Brain (organoid and tissue), 16 donors: ENCODE measurements at places on chromosomes 2 and 18.
A peak's percentile ranks its signal among the peaks of the same experiment; 100 is the strongest.

GRCh38 chr2:144526831-144527230, 6.9 kb upstream of the ZEB2 start:
- no peak for DNase-seq

GRCh38 chr2:126798276-126799140, 100.2 kb upstream of the TEX51 start:
- no peak for DNase-seq

- DNase-seq = no peak
These were observed 3.7 kb downstream of the SMAD7 start for GRCh38 chr18:48947092-48947491.

GRCh38 chr2:118729760-118730159, 117.7 kb downstream of the EN1 start:
- no peak for DNase-seq

GRCh38 chr2:191706791-191707190, 28.9 kb downstream of the NABP1 start:
- DNase-seq = no peak

DNA sequence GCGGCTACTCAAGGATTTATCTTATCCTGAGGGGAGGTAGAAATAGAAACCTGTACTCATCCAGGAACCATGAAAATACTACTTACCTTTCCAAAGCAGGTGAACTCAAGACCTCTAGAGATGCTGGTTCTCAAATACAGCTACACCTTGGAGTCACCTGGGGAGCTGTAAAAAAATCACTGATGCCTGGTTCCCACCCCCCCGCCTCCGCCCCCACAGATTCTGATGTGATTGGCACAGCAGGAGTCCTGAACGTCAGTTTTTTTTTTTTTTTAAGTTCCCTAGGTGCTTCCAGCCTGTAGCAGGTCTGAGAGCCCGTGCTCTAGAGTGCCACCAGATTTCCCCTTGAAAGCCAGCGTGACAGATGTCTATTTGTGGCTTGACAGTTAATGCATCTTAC, 113.6 kb downstream of the MRO start:
- no peak for DNase-seq

- DNase-seq = no peak
These were observed 85.4 kb downstream of the NCKAP1 start for GRCh38 chr2:182952741-182953450.

- DNase-seq = no peak
These were observed 333.8 kb upstream of the TNP1 start for GRCh38 chr2:217193431-217194340.

- no peak for DNase-seq
These were observed 72.9 kb upstream of the STK39 start for GRCh38 chr2:168320267-168320666.

GRCh38 chr2:190454795-190455194, 46.6 kb downstream of the MFSD6 start:
- DNase-seq = no peak

- DNase-seq = no peak
These were observed 1.5 kb downstream of the SFXN5 start for GRCh38 chr2:73069855-73070642.

GRCh38 chr2:222076973-222077690, 221.7 kb downstream of the PAX3 start:
- no peak for DNase-seq

GRCh38 chr2:112463256-112463655, 18.7 kb upstream of the TTL start:
- no peak for DNase-seq

DNA sequence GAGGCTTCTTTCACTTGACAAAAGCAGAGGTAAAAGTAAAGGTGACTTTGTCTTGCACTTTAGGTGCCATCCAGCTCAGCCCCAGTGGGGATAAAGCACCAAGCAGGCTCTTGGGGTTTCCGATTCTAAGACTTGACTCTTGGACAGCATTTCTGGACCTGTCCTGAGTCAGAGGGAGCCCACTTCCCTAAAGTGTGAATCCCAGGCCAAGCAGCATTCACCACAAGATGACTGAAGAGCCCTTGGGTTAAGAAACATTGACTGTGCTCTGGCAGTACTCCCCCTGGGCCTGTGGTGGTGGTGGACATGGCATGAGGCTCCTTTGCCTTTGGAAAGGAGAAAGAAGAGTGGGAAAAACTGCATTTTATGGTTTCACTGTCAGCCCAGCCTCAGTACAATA, 638.0 kb upstream of the VRK2 start:
- no peak for DNase-seq

GRCh38 chr2:178251151-178251955, 57.0 kb downstream of the OSBPL6 start:
- peak; percentile 52 for DNase-seq

DNA sequence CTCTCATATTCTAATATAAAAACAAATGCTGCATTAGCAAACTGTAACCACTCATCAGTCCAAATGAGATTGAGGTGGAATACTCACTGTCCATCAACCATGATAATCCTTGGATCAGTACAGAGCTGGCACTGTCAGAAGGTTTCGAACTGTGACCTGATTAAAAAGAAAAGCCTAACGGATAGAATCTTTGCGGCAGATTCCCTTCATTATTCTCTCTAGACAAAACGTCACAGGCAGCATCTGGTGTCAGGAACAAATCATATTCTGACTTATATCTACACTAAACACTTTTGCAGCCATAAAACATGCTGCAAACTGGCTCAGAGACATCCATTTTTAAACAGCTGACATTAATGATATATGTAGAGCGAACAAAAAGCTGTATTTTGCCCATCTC, 677.7 kb upstream of the NXPH2 start:
- no peak for DNase-seq

- DNase-seq = no peak
These were observed 2896.7 kb upstream of the TEKT4 start for GRCh38 chr2:91974401-91975129.

GRCh38 chr2:28663359-28663758, 88.3 kb upstream of the PPP1CB start:
- no peak for DNase-seq

GRCh38 chr2:239331560-239331959, 69.3 kb downstream of the HDAC4 start:
- no peak for DNase-seq

DNA sequence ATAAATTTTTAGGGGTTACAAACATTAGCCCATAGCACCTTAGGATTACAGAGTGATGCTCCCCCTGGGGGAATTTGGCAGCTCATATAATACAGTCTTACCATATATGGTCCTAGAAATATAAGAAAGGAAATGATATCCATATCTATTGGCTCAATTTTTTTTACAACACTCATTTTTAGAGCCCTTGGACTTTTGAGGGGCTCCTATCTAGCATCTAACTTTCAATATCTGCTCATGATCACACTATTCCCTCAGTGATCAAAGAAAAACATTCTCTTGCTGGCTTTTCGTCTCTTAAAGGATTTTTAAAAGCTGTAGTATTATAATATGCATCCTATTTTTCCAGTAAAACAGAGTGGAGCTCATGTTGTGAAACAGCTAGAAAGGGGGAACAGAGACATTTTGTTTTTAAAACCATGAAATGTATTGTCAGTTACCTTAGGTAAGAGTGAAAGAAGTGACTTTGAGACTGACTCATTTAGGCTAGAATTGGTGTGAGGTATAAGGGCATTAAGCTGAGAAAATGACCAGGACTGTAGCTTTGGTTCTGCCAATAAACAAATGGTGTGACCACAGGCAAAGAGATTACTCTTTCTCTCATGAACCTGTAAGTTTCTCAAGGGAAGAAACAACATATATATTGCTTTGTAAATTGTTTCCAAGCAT, 65.8 kb downstream of the ALPK2 start:
- DNase-seq = no peak

DNA sequence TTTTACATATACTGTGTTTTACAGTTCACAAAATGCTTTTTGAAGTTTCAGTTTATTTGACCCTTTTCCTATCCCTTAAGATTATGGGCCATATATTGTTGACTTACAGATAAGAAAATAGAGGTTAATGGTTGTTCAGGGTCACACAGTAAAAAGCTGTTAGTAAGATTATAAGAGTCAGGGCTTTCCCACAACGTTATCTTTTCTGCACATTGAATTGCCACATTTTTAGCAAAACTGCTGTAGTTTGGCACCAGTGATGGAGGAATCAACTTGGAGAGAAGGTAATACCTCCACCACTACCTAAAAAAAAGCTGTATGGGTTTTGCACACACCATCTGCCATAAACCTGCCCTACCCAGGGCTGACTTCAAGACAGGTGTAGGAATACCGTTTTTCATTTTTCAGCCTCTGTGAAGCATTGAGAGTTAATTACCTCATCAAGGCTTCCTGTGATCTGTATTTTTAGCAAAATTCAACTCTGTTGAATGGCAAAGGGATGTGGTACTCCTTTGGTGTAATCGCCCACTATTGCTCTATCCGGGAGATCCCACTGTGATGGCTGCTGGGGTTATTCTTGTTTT, 5.0 kb downstream of the SOWAHC start:
- DNase-seq = no peak

DNA sequence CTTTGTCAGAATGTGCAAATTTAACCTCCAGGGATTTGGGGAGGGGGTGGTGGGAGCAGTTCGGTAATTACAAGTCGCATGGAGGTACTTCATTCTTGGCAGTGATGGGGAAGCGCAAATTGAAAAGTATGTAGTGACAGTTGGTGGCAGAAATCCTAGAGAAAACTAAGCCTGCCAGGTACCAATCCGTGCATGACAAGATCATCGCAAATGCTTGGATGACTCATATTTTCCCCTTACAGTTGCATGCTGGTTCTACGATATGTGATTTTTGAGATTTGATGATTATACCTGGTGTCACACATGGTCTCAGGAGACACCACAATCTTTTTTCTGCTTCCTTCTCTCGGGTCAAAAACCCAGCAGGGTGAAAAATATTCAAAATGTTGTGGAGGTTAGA, 479.7 kb upstream of the ID2 start:
- peak; percentile 87 for DNase-seq

- DNase-seq = no peak
These were observed 13.9 kb downstream of the MEX3C start for GRCh38 chr18:51183372-51184090.

- no peak for DNase-seq
These were observed 102.0 kb upstream of the DNMT3A start for GRCh38 chr2:25443766-25444165.
